ENCODE measurements at places on chromosomes 1 and 21.

- no peak for DNase-seq
Measured at GRCh38 chr21:44742418-44743153, 31.2 kb upstream of the TSPEAR start.

GRCh38 chr21:31338908-31339368 is 5.1 kb downstream of the TIAM1 start:
- DNase-seq, result no peak

DNA sequence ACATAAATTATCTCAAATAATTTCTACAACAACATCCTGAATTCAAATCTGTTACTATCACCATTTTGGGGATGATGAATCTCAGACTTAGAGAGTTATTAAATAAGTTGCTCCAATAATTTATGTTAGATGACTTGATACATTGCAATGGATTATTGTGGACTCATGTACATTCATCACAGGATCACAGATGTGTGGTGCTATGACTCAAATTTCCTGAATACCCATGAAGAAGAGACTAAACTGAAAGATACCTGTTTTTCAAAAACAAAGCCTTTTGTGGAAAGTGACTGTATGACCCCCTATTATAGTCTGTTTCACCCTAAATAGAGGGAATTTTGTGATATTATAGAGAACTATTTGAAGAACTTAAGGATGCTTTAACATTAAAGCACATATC is 315.0 kb downstream of the PLA2G4A start:
- DNase-seq, result no peak

DNA sequence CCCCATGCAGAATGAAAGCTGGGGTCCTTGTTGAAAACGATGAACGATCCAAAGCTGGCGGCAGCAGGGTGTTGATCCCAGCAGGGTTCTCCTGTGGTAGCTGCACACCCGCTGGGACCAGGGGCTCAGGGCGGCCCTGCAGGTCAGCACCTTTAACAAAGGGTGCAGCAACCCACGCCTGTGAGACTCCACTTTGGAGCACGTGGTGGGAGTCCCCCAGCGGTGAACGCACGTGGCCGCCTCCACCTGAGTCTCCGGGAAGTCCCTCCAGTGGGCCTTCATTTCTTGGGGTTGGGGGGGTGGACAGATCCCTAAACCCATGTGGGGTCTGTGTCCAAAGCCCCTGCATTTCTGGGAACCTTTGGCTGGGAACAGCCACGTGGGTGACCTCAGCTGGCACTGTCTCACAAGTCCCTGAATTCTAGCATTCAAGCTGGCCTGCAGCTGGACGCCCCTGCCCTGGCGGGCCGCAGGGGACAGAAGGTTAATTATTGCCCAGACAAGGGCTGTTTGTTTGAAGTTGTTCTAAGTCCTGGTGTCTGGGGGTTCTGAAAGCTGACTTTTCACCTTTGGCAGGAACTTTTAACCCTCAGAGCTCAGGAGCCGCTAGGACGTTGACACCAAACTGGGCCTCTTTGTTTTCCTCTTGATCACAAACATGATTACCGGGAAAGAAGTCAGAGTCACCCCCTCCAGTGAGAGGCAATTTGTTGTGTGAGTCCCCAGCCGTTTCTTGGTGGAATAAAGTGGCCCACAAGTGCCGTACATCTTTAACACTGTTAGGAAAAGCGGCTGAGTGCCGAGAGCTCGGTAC is 64.5 kb downstream of the COL18A1 start:
- no peak for DNase-seq

GRCh38 chr1:201221201-201221846 is 30.7 kb downstream of the IGFN1 start:
- DNase-seq, result no peak

- DNase-seq, result no peak
Measured at GRCh38 chr1:3038113-3038551, 16.9 kb downstream of the ACTRT2 start.

- DNase-seq, result no peak
Measured at GRCh38 chr1:221972276-221973235, 230.7 kb upstream of the DUSP10 start.

DNA sequence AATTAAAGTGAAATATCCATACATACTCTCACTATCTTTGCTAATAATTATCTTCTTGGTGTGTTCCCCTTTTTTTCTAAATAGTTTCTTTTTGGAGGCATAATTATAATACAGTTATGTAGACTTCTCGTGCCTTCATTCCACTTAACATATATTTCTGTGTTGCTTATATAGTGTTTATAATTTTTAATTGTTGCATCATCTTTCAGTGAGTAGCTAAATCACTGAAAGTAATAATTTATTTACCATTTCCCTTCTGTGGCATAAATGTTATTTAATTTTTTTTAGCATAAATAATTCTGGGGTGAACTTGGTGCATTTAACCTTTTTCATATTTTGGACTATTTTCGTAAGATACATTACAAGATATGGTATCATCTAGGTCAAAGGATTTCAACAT is 38.3 kb downstream of the SMAP2 start:
- no peak for DNase-seq

GRCh38 chr1:151715726-151716404 is 738 bp downstream of the CELF3 start:
- no peak for DNase-seq

- no peak for DNase-seq
Measured at GRCh38 chr1:170618421-170618820, 45.5 kb upstream of the PRRX1 start.

GRCh38 chr1:159959451-159959850 is 5.4 kb upstream of the SLAMF9 start:
- no peak for DNase-seq

DNA sequence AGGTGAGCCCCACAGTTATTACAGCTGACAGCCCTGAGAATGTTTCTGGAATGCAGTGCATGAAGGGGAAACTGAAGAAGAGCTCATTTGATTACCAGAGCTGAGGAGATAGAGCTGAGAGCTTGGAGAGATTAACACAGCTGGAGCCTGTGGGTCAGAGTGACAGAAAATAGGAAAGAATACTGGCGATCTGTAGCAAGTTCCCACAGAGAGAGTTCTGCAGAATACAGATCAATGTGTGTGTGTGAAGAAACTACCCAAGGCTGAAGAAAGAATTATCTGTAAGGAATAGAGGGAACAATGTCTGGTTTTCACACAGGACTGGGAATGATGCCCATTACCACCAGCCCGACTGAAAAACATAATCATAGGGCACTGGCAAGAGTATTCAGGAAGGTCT is 103.6 kb upstream of the SNX7 start:
- no peak for DNase-seq

GRCh38 chr21:44415073-44416025 is 40.0 kb upstream of the LRRC3 start:
- no peak for DNase-seq

DNA sequence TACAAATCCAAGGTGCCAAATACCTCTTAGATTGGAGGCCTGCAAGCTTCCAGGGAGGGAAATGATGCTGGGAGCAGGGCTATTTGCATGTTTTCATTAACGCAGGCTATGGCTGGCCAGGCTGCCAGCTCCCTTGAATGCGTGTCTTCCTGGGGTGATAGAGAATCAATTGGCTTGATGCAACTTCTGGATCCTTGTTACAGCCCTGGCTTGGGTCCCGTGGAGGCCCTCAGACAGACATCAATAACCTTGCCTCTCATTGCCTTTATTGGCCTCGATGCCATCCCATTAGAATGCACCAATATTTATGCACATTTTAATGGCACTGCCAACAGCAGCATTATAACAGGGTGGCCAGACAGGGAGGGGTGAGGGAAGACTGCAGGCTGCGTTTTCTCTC is 54.0 kb downstream of the TNR start:
- DNase-seq, result no peak

DNA sequence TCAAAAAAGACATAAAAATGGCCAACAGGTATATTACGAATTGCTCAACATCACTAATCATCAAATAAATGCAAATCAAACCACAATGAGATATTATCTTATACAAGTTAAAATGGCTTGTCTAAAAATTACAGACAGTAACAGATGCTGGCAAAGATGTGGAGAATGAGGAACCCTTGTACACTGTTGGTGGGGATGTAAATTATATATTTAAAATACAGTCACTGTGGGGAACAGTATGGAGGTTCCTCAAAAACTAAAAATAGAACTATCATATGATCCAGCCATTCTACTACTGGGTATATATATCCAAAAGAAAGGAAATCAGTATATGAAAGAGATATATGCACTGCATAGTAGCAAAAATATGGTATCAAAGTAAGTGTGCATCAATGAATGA is 1037.2 kb upstream of the B3GALT2 start:
- no peak for DNase-seq

DNA sequence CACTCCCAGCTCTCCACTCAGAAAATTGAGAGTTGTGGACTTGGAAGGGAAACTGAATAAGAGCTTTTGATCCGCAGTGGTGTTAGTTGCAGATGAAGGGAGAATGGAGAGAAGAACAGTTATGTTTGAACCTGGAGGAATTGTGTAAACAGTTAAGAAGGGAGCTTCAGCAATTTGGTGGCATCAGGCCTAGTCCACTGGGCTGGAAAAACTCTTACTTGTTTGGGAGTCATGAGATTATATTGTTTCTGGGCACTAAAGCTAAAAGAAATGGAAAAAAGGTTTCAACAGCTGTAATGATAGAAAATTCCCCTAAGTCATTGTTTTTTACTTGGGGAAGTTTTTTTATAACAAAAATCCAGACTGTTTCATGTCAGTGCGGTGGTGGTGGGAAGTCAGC is 256.1 kb upstream of the C1orf87 start:
- no peak for DNase-seq

- no peak for DNase-seq
Measured at GRCh38 chr1:26560403-26560780, 30.8 kb downstream of the RPS6KA1 start.

DNA sequence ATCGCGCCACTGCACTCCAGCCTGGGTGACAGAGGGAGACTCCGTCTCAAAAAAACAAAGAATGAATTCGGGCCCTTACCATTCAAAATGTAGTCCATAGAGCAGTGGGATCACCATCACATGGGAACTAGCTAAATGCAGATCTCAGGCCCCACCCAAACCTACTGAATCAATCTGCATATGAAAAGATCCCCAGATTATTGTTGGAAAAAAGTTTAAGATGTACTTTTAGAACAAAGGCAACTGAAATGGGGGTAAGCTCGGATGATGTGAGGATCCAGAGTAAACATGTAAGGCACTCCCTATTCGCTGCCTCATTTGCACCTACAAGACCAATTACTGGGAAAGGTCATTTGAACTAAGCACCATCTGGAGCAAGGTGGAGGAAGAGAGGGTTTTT is 803 bp upstream of the FLAD1 start:
- no peak for DNase-seq

GRCh38 chr1:182085726-182086125 is 24.2 kb upstream of the ZNF648 start:
- no peak for DNase-seq

DNA sequence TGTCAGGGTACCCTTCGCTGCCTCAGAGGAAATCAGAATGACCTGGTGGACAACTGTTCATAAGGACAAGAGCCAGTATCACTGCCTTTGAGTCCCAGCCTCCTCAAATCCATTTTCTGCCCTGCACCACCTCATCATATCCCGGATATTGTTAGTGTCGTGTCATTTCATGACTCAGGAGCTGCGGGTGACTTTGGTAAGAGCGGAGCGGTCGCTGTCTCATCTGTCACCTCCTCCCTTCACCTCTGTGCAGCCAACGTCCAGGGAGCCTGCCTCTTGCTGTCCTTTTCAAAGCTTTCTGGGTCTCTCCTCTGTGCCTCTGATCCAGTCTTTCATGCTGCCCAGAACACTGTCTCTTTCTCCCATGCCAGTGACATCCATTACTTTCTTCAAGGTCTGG is 7.0 kb upstream of the C1orf198 start:
- no peak for DNase-seq

DNA sequence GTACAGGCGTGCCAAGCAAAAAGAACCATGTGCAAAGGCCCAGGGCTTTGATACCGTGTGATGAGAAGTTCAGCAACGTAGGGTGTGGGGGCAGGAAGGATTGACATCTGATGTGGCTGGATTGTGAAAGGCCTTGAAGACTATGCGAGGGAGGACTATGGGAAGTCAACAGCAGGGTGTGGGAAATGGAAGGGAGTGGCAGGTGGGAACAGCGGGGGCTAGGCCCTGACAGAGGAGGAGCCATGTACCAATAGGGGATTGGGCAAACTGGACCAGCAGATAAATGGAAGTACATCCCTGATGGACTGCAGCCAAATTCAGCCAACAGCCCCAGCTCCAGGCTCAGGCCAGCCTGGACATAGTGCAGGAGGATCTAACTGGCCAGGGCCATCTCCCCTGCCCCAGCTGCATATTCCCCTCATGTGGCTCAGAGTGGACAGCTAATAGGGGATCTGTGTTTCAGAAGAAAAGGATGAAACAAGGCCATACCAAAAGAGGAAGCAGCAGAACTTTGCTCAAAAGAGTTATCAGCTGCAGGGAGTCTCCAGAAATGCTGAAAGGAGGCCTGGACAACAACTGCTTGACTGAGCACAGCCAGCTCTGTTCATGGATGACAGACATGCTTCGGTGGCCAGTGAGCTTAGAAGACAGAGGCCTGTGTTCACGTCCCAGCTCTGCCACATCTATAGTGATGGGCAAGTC is 140.2 kb upstream of the SGIP1 start:
- no peak for DNase-seq

DNA sequence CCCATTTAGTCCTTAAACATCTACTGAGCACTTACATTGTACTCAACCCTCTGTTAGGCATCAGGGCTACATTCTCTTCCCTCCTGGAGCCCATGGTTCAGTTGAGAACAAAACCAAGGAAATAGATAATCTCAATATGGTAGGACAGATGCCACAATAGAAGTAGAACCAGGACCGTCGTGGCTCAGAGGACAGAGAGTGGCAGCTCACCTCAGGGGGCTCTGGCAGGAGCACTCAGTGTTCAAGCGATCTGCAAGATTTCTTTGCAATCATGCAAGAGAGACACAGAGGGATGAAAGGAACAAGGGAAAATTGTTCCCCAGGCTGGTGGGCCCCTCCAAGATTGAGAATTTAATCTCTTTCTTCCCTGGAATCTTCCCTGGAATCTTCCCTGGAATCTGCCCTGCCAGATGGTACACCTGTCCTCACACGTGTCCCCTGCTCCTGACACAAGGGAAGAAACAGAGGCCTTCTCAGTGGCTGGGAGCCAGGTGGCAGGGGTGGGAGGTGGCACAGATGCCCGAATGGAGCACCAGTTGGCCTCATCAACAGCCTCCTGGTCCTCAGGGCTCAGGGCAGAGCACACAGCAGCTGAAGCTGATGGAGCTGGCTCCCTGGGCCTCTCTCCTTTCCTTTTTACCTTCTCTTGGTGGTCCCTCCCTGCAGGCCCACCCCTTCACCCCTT is 135.4 kb downstream of the PLXNA2 start:
- no peak for DNase-seq

- no peak for DNase-seq
Measured at GRCh38 chr1:214463596-214463995, 87.8 kb downstream of the PTPN14 start.

DNA sequence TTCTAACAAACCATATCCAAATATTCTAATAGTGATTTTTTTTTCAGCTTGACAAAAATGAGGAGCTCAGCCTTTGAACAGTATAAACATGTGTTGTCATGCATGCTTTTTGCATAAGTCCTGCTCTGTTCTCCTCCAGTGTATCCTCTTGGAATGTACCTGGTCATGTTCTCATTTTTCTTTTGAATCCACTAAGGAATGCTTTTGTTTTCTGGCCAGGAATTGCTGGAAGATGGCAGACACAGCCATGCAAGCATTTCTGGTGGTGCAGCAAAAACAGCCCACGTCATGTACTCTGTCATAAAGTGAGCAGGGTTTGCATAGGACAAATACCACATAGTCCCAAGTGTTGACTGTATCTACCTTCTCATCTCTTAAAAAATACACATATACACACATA is 11.5 kb upstream of the PLD5 start:
- DNase-seq, result no peak

- DNase-seq, result no peak
Measured at GRCh38 chr1:174007851-174008250, 14.3 kb downstream of the RC3H1 start.
